ENCODE measurements at places on chromosomes 4 and X. TPM values are rescaled to one million over a fixed set of nuclear protein-coding genes. Genes with fewer than 3 reads are reported as not detected.

DNA sequence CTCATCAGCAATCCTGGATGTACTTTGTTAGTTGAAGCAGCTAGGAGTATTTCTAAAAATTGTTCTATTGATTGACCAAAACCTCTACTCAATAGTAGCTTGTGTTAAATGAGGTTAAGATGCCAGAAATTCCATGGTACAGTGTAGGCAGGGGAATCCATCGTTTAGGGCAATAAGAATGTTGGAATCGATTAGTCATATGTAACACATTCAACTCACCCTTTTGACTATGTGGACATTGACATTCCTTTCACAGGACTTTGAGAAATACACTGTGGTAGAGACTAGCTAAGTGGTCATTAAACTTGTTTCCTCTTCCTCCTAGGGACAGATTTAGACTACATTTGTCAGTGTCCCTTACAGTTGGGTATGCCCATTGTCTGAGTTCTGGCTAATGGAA lies 40.2 kb downstream of the KDM5C start:
- peak; percentile 8 for DNase-seq

DNA sequence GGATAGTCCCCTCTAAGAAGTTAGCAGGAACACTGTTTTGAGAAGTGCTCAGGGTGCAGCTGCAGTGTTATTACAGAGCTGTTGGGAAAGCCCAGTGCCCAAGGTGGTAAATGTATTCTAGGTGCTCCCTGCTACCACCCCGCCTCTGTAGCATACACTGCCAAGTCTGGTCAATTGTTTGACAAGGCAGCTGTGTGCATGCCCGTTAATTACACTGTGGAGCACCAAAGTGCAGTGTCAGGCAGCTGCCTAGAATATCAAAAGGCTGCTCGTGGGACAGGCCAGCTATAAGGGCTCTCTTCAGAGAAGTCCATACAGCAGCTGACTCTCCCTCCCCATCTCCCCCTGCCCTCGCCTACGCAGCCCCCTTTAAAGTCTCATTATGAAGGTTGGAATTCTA lies 99.9 kb upstream of the KLHL13 start:
- DNase-seq, result no peak

DNA sequence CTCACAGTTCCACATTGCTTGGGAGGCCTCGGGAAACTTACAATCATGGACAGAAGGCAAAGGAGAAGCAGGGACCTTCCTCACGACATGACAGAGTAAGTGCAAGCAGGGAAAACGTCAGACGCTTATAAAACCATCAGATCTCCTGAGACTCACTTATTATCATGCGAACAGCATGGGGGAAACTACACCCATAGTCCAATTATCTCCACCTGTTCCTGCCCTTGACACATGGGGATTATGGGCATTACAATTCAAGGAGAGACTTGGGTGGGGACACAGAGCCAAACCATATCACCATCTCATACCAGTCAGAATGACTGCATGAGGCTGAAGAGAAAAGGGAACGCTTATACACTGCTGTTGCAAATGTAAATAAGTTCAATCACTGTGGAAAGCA lies 1066.9 kb upstream of the PCDH7 start:
- DNase-seq, result no peak

DNA sequence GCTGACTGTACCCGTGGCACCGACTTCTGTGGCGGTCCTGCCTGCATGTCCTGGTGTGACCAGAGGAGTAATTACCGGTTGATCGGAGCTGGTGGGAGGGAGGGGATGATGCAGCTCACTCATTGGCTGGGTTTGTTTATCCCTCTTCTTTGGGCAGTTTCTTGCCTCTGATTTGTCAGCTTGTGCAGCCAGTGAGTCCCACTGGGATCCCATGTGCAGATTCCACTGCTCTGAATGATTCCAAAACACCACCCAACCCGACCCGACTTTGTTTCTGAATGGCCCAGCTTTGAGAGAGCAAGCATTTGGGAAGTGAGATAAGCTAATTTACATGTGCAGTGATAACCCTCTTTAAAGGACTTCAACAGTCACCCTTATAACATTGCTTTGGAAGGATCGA lies 13.8 kb downstream of the FHDC1 start:
- DNase-seq, result no peak

DNA sequence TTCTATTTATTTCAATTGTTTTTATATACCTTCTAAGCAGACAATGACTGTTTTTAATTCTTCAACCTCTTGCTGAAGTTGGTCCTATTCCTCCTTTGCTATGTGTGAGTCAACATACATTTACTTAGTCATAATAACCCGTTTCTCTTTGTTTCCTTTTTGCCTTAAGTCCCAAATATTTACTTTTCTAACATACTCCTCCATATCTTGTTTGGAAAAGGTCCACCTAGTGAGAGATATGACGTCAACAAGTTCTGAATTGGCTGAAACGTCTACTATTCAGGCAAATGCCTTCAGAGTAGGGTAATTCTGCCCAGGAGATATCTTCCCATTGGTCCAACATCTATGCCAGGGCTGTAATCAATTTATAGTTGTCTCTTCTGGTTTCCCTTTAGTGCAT lies 179.3 kb upstream of the GEMIN8 start:
- DNase-seq, result peak; percentile 0

GRCh38 chr4:8898419-8898818 lies 26.8 kb upstream of the HMX1 start:
- no peak for DNase-seq

DNA sequence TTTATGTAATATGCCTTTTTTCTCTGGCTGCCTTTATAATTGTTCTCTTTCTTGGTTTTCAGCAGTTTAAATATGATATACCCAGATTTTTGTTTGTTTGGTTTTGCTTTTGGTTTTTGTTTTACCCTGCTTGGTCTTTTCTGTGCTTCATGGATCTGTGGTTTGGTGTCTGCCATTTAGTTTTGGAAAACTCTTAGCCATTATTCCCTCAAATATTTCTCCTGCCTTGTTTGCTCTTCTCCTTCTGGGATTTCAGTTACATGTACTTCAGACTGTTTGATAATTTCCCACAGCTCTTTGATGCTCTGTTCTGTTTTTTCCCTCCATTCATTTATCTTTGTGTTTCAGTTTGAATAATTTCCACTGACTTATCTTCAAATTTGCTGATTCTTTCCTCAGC lies 223.1 kb upstream of the BCOR start:
- DNase-seq, result no peak

DNA sequence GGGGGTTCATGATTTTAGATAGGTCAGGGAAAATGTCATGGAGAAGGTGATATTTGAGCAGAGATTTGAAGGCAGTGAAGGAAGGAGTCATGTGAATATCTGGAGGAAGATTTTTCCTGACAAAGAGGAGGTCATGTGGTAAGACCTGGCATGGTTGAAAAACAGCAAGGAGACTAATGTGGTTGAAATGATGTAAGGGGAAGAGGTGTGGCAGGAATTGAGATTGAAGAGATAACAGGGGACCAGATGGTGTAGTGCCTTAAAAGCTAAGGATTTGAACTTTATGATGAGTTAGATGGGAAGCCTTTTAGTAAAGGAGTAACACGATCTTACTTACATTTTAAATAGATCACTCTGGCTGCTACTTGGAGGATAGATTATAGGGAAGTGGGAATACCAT lies 210.9 kb downstream of the RTL9 start:
- DNase-seq, result peak; percentile 13

DNA sequence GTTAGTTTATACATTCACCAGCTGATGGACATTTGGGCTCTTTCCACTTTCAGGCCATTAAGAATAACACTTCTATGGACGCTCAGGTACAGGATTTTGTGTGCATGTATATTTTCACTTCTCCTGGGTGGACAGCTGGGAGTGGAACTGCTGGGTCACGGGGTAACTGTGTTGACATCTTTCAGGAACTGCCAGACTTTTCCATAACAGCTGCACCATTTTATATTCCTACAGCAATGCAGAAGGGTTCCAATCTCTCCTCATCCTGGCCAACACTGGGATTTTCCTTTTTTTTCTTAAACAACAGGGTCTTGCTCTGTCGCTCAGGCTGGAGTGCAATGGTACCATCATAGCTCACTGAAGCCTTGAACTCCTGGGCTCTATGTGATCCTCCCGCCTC lies 11.9 kb downstream of the HAUS7 start:
- no peak for DNase-seq

- no peak for DNase-seq
Observed at GRCh38 chr4:48041535-48042137, 25.1 kb downstream of the NIPAL1 start.

DNA sequence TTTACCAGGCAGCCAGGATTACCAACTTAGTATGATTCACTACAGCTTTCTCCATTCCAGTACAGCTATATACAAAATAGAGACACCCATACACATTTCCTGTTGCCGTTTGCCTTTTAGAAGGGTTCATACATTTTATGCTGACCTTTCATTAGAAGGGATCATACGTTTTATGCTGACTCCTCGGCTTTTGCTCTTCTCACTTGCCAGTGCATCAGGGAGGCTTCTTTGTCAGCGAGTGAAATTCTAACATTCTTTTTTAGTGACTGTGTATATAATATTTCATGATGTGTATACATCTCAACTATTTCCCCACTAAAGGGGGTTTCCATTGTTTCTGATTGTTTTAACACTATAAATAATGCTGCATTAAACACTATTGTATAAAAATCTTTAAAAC lies 552.6 kb downstream of the TRIML1 start:
- no peak for DNase-seq

DNA sequence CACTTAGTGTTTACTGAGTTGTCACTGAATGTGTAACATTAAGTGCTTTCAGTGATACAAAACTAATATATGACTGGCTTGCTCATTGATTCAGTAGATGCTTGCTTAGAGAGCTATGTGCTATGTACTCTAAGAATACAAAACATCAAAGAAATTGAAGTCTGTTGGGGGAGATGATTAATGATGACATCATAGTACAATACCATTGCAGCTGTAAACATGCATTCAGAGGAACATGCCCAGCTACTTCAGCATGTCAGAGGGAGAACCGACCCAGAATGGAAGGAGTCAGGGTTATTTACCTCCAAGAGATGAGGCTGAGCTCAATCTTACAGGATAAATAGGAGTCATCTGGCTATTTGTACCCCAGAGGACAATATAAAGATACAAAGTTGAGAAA lies 290.8 kb downstream of the TENM3 start:
- no peak for DNase-seq

DNA sequence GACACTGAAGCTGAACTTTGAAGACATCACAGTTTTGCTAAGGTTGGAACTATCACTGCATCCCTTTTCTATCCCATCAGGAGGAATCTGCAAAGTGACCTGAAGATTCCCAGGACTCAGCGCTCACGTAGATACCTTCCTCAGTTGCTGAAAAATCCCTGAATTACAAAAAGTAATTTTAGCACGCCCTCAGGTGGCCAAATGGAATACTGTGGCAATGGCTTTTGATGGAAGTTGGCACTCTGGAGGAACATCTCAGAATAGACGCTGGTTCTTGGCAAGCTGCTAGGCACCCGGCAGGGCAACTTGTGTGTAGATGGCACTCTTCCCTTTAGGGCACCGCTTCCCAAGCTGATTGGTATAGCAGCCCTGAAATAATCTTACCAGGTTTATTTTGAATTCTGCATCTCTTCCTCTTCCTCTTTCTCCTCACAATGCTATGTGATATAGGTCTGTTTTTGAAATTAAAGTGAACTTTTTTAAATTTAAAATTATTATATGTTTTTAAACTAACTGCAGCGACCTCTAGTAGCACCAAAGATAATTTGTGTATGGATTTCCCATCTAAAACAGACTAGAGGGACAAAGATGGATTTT lies 16.3 kb upstream of the ESX1 start:
- peak; percentile 26 for DNase-seq

- peak; percentile 68 for DNase-seq
Observed at GRCh38 chrX:14032406-14032805, 2.7 kb upstream of the GEMIN8 start.

GRCh38 chr4:139177869-139178619 lies 1.0 kb upstream of the ELF2 start:
- DNase-seq, result peak; percentile 96

DNA sequence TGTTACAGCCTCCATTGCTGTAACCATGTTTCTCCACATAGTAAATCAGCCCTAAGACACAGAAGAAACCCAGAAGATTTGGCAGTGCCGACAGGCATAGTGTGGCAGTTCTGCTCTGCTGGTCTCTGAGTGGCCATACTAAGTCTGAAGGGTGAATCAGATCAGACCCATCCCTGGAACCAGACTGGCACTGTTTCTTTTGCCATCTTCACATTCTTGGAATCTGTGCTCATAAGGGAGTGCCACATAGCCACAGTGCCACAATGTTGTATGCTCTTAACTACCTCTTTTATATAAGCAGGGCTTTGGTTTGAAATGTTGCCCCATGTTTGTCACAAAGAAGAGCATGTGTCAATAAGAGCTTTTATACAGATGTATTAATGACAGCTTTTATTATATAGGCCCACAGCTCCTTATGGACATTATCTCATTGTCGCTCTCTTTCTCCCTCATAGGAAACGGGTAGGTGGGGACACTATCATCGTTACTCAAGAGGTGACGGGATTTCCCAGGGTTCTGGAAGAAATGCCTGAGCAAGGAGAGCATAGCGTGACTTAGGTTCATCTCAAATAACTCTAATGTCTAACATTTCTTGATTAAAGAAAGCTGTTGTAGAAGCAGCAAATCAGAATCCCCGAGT lies 128.2 kb downstream of the CBR4 start:
- DNase-seq, result no peak

DNA sequence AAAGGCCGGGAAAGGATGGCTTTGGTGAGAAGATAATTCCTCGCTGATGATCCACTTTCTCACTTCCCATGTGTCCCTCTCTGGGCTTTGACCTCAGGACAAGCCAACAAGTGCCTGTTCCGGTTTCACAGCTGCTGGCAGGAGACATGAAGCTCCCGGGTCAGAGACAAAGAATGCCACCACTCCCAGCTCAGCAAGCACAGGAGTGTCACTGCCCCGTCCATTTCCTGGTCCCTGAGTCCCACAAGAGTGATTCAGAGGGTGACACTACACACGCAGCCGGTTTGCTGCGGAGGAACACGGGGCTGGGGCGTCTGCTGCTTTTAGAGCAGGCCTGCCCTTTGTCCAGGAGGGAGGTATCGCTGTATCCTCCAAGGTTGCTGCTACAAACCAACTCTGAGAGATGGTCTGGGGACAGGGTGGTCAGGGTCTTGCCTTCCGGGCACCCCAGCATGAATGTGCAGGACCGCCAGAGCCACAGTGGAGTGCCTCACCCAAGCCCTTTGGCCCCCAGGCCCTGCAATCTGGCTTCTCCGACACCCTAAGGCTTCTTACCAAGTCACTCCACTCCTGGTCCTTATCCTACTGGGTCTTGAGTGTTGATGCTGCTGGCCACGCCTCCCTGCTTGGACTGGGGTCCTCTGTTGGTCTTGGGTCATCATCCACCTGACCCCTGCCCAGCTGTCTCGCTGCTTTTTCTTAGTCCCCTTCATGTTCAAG lies 49.5 kb downstream of the CPZ start:
- DNase-seq, result no peak

GRCh38 chr4:186190581-186191199 lies 677 bp upstream of the CYP4V2 start:
- peak; percentile 24 for DNase-seq

DNA sequence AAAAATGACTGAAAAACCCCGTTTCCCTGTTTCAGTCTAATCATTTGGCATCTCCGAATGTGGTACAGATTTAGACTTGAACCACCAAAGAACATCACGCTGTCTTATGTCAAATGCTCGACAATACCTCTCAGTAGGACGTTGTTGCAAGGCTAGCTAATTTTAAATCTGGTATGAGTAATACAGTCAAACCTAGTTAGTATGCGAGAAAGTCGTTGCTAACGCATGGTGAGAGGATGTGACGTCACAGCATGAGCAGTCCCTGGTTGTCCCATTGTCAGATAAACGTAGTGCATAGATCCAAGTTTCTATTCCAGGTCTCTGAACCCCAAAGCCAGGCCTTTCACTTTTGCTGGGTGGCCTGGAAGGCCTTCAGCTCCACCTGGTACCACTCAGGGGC lies 44.7 kb downstream of the SETD7 start:
- DNase-seq, result no peak

ADGRA3 gene
- total RNA-seq, result 24.8 TPM

ZGRF1 gene
- total RNA-seq, result 10.0 TPM

PPP1R3F gene
- total RNA-seq, result 5.6 TPM

DHRSX gene
- total RNA-seq, result 35.4 TPM

XAGE1B gene
- 0.32 TPM for total RNA-seq
